Tibial nerve (tissue), 4 donors: ENCODE measurements at places on chromosomes 4 and X.

- no peak for DNase-seq
Measured at GRCh38 chrX:32448945-32449344, 762.4 kb downstream of the DMD start.

DNA sequence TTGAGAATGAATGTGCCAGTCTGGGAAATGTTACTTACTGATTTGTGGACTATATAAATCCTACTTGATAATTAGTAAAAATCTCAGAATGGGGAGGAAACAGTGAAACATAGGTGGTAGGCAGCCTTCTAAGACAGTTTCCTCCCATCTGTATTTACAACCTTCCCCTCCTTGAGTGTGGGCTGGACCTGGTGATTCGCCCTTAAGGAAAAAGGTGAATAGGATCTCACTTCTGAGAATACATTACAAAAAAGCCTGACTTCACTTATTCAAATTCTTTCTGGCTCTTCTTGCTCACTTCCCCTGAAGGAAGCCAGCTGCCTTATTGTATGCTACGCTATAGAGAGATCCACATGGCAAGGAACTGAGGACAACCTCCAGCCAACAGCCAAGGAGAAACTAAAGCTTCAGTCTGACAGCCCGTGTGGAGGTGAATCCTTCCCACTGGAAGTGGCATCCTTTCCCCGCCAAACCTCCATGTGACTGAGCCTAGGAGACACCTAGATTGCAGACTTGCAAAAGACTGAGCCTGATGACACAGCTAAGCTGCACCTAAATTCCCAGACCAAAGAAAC, 585.0 kb downstream of the STPG2 start:
- no peak for DNase-seq

DNA sequence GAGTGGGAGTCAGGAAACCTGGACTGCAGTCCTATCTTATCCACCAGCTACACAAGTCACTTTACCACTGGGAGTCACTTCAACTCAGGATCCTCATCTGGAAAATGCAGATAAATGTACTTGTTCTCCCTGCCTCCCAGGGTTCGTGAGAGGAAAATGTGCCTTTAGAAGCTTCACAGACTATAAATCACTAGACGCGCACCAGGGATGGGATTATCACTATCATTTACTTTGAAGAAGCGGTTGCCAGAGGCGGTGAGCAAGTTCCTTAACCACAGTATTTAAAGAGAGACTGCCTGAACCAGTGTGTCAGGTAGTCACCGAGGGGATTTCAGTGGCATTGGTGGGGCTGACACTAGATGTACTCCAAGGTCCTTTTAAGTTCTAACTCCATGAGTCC, 219.5 kb downstream of the HS6ST2 start:
- no peak for DNase-seq

DNA sequence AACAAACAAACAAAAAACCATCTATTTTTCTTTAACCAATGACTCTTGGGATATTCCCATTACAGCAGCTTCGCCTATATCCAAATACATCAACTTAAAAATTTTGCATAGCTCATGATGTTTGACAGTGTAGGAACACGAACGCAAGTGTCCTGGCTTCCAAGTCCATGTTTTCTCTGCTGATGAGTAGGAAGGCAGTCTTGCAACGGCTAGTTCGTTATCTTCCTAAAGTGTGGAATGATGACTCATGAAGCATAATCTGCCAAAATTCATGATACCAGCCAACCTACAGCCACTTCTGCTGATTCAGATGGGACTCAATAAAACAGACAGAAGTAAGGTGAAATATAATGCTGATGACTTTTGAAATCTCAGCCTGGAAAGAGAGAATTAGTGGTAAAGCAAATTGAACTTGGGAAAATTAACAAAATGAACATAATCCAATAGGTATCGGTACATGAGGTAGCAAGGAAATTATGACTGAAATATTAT, 6.4 kb upstream of the SEPTIN11 start:
- DNase-seq = no peak
